ENCODE measurements at places on chromosomes 3 and 15.

- DNase-seq = no peak
These were observed 8.9 kb downstream of the MUC4 start for GRCh38 chr3:195802795-195803194.

DNA sequence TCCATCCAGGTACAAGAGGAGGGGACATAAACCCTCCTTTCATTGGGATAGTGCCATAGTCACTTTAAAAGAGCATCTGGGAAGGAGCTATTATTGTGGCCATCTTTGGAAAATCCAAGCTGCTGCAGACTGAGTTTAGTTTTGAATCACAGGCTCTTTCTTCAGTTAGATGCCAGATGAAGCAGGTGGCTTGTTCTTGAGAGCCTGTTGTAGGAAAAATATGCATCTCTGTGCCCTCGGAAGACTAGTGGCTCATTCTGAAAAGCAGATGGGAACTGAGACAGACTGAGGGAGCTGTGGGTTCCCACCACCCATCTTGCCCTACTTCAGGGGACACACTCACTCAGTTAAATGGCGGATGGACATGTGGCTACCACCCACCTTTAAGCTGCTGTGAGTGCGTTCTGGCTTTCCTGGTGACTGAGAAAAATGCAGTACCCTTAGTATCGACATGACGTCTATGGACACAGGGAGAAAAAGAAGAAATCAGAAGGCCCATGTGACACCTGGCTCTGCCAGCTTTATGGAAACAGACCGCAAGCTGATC is 50.2 kb downstream of the RARB start:
- no peak for DNase-seq

DNA sequence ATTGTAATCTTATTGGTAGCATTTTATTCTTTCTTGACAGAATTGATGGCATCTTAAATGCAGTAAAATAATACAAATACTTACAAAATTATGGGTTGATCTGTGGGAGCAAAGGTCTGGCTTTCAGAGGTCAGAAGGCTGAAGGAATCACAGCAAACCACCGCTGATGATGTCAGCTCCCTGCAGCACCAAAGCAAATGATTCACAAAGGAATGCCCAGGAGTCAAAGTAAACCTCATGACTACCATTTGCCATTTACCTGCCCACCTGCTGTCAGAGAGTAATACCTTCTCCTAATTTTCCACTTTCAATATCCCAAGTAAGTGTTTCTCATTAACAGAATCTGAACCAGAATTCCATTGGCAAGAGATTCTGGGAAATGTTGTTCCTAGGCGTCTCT is 46.1 kb downstream of the CPA3 start:
- DNase-seq = no peak

DNA sequence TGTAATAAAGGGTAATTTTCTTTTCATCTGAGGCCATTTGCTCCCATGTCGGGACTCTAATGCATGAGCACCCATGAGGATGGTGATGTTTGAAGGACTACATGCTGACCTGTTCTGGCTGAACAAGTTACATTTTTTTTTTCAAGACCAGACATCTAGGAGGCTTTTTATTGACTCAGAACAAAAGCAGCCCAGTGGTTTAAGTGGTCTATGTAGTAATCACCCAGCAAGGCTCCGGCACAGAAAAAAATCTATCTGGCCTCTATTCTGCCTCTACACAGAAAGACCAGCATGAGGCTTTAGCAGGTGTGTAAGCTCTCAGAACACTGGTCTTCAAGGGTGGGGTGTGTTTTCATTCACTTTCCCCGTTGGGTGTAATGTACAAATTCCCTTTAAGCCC is 95.1 kb upstream of the ZBED2 start:
- no peak for DNase-seq

GRCh38 chr15:58842713-58843396 is 71.8 kb downstream of the MINDY2 start:
- no peak for DNase-seq

GRCh38 chr15:96720251-96720650 is 389.8 kb downstream of the NR2F2 start:
- no peak for DNase-seq

- DNase-seq = no peak
These were observed 330.3 kb upstream of the THBS1 start for GRCh38 chr15:39250460-39251186.

- no peak for DNase-seq
These were observed 13.4 kb upstream of the DGKG start for GRCh38 chr3:186375443-186375842.

DNA sequence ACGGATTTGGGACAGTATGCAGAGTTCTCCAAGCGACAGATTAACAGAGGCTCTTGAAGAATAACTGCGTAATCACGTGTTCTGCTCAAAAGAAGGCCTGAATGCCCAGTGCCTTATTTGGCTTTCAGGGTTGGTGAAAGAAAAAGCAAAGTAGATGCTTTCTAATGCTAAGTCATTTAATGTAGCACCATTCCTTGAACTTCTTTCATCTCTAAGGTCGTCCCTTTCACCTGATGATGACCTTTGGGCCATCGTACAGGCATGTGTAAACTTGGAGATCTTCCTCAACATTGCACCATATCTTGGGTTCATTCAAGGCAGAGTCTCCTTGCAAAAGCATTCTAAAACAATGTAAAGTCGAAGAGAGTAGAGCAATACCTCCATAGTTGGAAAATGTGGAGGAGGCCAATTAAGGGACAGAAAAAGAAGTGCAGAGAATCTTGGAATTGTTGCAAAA is 48.9 kb downstream of the TMEM44 start:
- no peak for DNase-seq

GRCh38 chr3:128992926-128993460 is 883 bp downstream of the CFAP92 start:
- no peak for DNase-seq

DNA sequence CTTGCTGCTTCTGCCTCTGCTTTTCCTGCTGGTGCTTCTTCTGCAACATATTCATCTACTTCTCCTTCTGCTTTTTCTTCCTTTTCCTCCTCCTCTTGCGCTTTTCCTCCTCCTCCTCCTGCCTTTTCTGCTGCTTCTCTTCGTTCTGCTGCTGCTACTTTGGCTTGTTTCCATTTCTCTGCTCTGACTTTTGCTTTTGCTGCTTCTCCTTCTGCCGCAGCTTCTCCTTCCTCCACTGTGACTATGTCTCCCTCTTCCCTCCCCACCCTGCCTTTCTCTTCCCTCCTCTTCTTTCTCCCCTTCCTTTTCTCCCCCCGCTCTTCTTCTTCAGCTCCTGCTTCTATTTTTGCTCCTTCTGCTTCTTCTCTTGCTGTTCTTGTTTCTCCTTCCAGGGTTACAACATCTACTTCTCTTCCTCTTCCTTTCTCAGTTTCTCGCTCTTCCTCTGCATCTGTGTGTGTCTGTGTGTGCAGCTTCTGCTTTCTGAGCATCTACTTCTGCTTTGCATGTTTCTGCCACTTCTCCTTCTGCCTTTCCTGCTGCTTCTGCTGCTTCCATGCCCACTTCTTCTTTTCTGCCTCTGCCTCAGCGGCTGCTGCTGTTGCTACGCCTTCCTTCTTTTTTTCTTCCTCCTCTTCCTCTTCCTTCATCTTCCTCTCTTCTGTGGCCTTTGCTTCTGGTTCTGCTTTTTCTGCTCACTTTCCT is 51.4 kb downstream of the FAM43A start:
- no peak for DNase-seq

DNA sequence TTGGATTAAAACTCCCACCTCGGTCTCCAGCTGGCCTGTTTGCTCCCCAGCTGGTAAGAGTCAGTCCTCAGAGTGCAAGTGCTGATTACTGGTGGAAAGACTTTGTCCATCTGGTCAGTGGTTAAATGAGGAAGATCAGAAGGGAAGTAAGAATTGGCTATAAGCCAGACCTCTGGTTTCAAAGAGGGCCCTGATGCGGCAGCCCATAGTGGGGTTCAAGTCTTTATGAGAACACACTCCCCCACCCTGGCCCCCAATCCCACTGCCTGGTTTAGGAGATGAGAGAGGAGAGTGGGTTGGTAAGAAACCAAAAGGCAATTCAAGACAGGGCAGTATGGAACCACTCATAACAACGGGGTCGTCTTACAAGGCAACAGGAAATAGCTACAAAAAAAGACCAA is 65.0 kb downstream of the FRMD4B start:
- DNase-seq = no peak

GRCh38 chr3:3683261-3683660 is 116.0 kb upstream of the LRRN1 start:
- no peak for DNase-seq

DNA sequence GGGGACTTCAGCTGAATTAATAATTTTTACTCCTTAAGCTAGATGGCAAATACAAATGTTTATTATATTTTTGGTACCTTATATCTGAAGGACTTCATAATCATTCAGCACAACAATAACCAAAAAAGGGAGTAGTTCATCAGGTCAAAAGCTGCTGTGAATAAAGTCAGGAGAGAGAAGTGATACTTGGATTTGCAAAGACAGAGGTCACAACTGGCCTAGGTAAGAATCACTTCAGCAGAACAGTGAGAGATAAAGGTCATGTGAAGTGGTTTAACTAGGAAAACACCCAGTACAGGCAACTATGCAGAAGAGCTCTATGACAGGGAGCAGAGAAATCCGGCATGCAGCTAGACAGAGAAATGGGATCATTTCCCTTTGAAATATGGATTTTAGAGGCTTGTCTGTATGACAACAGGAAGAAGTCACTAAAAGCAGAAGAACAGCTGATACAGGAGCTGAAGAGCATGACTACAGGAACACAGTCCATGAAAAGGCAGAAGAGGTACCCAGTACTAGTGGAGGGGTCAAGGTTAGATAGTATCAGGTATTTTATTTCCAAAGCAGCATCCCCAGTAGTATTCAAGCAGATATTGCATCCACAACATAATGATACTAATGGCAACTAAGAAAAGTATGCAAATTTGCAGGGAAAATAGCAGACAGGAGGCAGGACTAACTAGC is 25.7 kb downstream of the ZMAT3 start:
- DNase-seq = no peak

DNA sequence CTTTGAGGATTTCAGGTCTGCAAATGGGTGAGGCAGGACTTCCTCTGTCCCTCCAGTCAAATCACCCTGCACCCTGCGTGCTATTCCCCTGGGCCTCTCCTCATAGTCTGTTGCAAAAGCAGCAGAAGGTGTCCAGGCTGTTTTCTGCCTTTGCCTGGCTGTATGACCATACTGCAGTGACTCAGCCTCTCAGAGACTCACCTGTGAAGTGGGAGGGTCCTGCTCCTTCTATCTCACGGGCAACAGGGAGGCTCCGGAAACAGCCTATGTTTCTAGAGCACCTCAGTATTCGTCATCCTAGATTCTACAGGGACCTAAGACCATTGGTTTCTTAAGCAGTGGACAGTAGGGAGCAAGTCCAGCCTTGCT is 216.4 kb downstream of the TLE3 start:
- DNase-seq = no peak

Data from GOT3 (cell line).